Stimulated activated CD4-positive, alpha-beta T cell treated with anti-CD3 and anti-CD28 coated beads, Interleukin-15, amount 100 ng/mL, for 1 hour (primary cell): ENCODE measurements at places on chromosomes 5 and 9.

DNA sequence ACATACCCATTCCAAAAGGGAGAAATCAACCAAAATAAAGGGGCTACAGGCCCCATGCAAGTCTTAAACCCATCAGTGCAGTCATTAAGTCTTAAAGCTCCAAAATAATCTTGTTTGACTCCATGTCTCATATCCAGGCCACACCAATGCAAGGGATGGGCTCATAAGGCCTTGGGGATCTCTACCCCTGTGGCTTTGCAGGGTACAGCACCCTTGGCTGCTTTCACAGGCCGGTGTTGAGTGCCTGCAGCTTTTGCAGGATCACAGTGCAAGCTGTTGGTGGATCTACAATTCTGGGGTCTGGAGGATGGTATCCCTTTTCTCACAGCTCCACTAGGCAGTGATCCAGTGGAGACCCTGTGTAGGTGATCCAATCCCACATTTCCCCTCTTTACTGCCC, 5.0 kb upstream of the SPINK14 start:
- DNase-seq: no peak

DNA sequence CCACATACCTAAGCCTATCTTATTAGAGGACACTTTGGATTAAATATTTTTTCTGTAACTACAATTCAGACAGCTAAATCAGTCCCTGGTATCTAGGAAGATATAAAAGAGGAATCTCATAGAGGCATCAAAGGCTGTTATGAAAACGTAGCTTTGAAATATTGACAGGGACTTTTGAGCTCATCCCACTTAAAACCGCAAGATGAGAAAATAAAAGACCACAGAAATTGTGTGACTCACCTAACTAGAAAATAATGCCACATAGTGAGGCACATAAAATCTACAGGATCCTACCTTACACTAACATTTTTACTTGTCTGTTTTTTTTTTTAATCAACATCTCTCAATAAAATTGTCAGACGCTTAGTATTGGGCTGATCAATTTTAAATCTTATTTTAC, 686.5 kb upstream of the COX7C start:
- no peak for DNase-seq

- no peak for DNase-seq
Observed at GRCh38 chr9:113609562-113610318, 146.2 kb downstream of the RGS3 start.

GRCh38 chr5:94313696-94314095, 304.7 kb downstream of the KIAA0825 start:
- no peak for DNase-seq

DNA sequence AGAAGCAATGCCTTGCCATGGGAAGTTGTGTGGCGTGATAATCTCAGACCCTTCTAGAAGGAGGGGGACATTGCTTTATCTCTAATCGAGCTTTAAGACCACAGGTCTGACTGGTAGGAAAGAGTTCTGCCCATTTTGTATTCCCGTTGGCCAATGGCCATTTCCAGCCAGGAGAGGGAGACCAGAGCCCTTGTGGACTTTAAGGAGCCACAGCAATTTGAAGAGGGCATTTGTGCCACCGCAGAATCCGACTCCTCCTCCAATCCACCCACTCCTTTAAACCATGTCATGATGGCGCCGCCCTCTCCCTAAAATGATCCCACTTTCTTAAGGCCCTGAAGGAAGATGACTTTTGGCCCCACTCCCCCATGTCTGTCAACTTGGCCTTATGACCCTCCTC, 560.5 kb upstream of the ADAMTS16 start:
- no peak for DNase-seq

GRCh38 chr5:124056991-124057723, 545.2 kb downstream of the CSNK1G3 start:
- DNase-seq: no peak

DNA sequence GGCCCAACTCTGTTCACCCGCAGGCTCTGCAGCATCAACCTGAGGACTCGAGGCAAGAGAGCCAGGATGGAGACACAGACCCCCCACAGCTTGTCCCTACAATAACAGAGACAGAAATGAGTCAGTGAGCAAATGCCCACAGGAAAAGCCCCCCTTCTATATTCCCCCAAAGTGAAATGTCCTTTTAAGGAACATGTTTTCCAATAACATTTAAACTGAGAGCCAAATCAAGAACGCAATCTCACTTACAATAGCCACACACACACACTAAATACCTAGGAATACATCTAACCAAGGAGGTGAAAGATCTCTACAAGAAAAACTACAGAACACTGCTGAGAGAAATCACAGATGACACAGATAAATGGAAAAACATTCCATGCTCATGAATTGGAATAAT, 49.0 kb downstream of the TEX10 start:
- no peak for DNase-seq

- DNase-seq: no peak
Observed at GRCh38 chr5:163943546-163943945, 438.1 kb downstream of the MAT2B start.

DNA sequence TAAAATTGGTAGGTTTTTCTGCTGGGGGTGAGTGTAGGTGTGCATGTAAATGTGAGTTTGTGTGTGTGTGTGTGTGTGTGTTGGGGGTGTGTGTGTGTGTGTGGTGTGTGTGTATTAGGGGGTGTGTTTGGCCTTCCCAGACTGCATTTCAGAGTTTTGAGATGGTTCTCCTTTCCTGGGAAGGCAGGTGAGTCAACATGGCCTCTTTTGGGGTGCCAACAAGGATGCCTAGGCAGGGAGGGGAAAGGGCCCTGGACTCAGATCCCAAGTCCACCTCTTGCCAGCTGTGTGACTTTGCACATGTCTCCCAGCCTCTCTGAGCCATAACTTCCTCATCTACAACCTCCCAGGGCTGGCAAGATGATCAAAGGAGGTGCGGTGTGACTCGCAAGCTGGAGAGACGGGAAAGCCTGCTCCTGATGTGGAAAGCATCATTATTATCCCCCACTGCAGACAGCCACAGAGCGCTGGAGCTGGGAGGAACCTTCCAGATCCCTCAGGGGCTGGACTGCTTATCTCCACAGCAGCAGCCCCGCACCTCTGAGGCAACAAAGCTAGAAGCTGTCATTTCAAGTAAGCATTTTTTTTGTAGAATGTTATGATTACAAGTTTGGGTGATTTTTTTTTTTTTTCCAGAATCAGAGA, 63.5 kb upstream of the TBC1D2 start:
- no peak for DNase-seq

DNA sequence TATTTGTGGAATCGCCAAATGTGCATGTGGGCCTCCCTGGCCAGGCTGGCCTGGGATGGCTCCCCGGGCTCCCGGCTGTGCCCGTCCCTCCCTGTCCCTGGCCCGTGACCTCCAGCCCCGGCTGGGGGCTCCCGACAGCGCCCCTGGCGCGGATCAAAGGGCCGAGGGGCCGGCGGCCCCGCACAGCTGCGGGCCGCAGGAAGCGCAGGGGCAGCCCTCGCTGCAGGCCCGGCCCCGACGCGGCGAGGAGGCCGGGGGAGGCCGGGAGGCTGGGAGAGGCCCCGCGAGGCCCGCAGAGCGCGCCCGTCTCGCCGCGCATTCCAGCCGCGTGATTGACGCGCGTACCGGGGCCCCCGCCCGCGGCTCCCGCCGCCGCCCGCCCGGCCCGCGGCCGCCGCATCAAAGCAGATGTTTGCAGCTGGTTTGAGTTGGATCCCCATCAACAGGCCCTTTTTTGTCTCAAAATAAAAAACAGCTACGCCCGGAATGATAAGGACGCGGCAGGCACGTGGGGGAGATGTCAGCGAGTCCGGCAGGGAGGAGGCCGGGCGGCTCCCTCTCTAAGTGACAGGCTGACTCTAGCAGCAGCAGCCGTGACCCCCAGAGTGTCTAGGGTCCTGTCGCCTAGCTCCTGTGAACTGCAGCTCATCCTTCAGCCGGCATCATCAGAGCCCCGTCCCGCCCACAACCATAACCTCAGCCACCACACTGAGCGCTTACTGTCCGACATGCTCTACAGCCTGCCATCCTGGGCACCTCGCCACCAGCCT, 69.4 kb downstream of the LMX1B start:
- DNase-seq: no peak

- DNase-seq: no peak
Observed at GRCh38 chr5:54443270-54443669, 12.2 kb upstream of the HSPB3 start.

DNA sequence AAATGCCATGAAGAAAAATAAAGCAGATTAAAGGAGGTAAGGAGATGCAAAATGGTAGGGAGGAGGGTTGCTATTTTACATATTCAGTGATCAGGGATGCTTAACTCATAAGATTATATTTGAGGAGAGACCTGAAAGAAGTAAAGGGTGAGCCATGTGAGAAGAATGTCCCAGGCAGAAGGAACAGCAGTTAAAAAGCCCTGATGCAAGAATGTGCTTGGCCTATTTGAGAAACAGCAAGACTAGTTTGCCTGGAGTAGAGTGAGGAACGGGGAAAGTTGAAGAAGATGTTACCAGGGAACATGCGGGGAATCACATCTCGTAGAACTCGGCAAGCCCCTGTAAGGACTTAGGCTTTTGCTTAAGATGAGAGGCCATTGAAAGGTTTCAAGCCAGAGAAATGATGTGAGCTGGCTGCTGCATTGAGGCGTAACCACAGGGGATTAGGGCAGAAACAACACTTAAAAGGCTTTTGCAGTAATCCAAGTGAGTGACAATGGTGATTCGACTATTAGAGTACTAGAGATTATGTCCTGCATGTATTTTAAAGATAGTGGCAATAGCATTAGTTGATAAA, 198.7 kb downstream of the VPS13A start:
- DNase-seq: no peak

- no peak for DNase-seq
Observed at GRCh38 chr5:146101646-146102045, 3.7 kb downstream of the PLAC8L1 start.

DNA sequence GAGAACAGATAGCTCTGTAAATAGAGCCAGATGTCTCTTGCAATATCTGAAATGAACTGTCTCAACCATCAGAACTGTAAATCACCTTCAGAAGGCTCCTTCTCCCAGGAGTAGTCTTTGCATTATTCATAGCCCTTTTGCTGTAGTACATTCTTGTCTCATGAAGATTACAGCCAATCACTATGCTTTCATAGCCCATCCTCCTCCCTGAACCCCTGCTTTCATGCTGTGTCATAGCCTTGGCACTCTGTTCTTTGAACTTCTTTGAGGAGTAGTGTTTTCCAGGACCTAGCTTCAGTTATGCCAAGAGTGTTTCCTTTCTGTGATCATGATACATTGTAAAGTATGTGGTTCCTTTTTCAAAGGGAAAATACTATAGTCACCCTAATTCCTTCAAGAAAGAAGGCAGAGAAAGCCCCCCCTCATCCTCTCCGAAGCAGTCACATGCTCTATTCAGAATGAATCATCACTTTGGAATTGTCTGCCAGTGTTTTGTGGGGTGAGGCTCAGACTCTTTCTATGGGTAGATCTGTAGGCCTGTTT, 61.1 kb downstream of the GRIA1 start:
- DNase-seq: no peak

DNA sequence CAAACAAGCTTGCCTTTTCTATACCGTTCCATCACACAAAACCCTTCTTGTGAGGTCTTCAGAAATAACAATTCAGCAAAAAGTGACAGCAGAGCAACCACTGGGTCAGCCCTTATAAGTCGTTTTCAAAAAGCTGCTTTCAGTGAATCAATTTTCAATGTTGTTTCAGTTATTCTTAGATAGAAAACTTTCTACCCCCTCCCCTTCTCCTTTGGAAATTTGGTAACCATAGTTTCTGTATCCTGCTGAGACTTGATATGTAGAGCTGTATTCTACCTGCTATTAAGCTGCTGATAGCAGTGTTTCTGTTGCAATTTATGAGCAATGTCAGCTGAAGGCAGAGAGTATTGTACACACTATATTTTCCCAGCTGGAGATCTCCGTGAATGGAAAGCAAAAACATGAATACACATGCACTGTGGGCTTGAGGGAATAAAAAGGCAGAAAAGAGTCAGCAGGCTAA, 75.7 kb downstream of the ZNF608 start:
- no peak for DNase-seq

- no peak for DNase-seq
Observed at GRCh38 chr5:427415-428087, 15.4 kb upstream of the EXOC3 start.

DNA sequence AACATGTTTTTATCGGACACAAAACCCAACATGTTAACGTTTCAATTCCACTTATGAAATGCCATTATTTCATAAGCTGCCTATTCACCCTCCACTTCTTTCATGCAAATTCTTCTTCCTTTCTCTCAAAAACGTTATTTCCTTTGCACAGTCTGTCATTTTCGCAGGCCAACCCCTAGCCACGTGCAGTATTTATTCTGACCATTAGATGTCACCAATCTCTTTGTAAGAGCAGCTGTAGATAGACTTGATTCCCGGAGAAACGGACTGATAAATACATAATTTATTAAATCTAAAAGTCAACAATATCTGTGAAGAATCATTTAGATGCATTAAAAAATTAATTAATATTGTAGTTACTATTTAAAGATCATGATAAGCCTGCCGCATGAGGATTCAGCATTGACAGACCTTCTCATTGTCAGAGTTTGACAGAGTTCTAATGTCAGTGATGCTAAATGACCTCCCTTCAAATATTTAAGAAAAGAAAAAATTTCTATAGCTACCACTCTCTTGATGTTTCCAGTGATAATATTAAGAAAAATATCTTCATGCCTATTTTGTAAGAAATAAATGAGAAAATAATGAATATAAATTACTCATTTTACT, 933.6 kb downstream of the CDH12 start:
- DNase-seq: no peak

- no peak for DNase-seq
Observed at GRCh38 chr5:17217493-17218352, at the start of gene BASP1. TSS of gene BASP1 (plus strand) at chr5:17217631. CDS start at chr5:17275217, 57,586 bp downstream.

DNA sequence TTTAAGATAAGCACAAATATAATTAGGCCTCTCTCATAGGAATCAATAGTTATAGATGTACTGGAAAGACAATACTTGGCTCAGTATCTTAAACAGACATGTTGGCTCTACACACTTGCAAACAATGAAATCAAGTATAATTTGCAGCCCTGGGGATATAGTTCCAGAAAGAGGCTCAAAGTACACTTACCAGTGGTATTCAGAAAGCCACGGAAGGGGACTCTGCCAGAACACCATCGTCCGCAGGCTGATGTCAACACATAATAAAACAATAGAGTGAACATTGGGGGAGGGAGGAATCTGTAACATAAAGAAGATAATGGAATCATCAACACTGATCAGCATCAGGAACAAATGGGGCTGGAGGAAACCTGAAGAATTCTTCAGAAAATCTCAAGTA, 31.2 kb upstream of the EBF1 start:
- no peak for DNase-seq

DNA sequence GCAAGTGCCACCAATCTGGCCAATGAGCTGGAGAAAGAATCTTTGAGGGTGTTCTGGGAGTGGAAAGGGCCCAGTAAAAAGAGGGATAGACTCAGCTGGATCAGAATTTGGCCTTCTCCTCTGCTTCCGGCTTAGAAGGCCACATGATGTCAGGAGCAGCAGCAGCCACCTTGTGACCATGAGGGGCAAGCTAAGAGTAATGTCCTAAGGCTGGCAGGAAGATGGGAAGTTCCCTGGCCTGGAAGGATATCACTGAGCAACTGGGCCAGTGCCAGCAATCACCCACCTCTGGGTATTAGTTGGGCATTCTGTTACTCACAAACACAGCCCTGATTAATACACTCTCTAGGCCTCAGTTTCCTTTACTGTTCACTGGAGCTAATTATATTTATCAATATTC, 44.2 kb downstream of the TSPAN17 start:
- DNase-seq: no peak

GRCh38 chr5:156594406-156594805, 255.7 kb upstream of the PPP1R2B start:
- DNase-seq: no peak

- DNase-seq: no peak
Observed at GRCh38 chr5:4370218-4370617, 769.9 kb upstream of the ADAMTS16 start.
